GF-D8 (cell line): ENCODE measurements at places on chromosomes 4 and X.

- no peak for DNase-seq
Observed at GRCh38 chr4:2219233-2219760, 22.6 kb downstream of the HAUS3 start.

DNA sequence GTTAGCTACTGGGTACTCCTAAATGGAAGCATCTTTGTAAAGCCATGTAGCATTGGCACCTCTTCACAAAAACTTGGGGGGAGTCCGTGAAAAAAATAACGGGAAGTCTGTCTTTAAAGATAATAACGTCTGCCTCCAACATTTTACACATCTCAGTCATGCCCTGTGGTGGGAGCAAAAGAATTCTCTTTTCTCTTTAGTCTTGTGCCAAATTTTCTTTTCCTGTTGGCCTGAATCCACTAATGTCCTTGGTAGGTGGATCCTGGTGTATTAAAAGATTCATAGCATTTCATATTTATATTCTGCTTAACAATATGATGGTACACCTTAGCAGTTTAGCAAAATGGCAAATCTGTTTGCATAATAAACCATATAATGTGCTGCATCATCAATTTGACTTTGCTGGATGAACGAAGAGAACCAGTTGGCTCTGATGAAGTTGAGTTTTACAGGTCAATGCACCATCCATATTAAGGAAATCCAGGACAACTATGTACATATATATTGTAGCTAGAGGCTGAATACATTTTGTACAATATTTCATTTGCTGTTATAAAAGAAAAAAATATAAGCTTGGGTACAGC is 746.4 kb upstream of the MAGEB2 start:
- DNase-seq = no peak

- DNase-seq = no peak
Observed at GRCh38 chrX:21150208-21150607, 224.0 kb upstream of the CNKSR2 start.

DNA sequence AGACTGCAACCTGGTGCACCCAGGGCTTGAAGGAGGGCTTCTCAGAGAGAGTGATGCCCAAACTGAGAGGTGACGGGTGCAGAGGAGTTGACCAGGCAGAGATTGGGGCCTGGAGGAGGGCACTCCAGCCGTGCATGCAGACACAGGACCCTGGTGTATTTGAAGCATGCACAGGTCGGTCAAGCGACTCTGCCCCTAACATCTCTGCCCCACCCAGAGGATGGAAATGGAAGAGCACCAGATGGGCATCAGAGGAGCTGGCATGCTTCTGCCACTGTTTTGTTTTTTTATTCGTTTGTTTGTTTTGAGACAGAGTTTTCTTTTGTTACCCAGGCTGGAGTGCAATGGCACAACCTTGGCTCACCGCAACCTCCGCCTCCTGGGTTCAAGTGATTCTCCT is 320.9 kb downstream of the EVC2 start:
- DNase-seq = no peak

- no peak for DNase-seq
Observed at GRCh38 chrX:96170626-96171025, 514.0 kb upstream of the DIAPH2 start.

- DNase-seq = no peak
Observed at GRCh38 chrX:5307416-5307815, 921.3 kb downstream of the NLGN4X start.

GRCh38 chrX:143017272-143017671 is 8.5 kb upstream of the SPANXN4 start:
- no peak for DNase-seq

DNA sequence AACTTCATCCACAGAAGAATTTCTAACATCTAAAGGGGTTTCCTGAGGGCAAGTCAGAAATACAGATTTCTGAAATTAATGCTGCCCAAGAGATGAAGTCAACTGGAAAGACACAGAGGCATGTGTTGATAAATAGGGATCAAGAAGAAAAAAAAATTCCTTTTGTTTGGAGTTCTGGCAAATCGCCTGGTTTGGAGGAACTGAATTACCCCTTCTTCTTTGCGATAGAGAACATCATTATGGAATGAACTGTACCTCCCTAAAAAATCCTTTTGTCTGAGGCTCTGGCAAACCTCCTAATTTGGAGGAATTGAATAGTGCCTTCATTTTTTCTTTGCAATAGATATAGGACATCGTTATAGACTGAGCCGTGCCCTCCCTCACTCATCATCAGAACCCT is 200.9 kb downstream of the DHRSX start:
- DNase-seq = no peak

- DNase-seq = no peak
Observed at GRCh38 chrX:152907084-152907651, 9.3 kb downstream of the ZNF185 start.

GRCh38 chrX:115363372-115363771 is 73.9 kb downstream of the LUZP4 start:
- no peak for DNase-seq

- no peak for DNase-seq
Observed at GRCh38 chr4:5118091-5118786, 67.0 kb downstream of the STK32B start.

- DNase-seq = no peak
Observed at GRCh38 chrX:1582686-1583437, 8.5 kb upstream of the AKAP17A start.

DNA sequence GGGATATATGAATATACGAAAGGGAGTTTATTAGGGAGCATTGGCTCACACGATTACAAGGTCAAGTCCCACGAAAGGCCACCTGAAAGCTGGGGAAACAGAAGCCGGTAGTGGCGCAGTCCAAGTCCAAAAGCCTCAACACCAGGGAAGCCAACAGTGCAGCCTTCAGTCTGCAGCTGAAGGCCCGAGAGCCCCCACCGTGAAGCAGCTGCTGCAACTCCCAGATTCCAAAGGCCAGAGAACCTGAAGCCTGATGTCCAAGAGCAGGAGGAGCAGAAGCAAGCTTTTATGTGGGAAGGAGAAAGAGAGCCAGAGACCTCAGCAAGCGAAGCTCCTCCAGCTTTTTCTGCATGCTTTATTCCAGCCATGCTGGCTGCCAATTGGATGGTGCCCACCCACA is 275.8 kb downstream of the PTTG2 start:
- DNase-seq = no peak

DNA sequence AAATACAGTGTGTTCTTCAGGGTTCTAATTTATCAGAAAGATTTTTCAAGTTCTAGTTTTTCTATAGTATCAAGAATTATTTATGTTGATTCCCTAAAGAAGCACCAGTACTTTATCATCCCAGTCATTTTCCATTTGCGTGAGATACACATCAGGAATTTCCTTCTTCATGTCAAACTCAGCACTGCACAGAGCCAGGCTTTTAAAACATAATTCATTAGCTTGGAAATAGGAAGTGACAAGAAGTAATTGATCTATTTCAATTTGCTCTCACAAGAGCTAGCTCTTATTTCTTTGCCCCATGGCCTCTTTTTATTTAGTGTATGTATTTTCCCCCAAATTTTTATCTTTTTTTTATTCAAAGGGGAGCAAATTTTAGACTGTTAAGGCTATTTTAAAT is 13.0 kb upstream of the SLC10A4 start:
- DNase-seq = no peak

- no peak for DNase-seq
Observed at GRCh38 chrX:37716602-37717001, 31.0 kb downstream of the XK start.

GRCh38 chr4:26000274-26000950 is 86.4 kb downstream of the SMIM20 start:
- no peak for DNase-seq

- no peak for DNase-seq
Observed at GRCh38 chrX:16992445-16992844, 46.0 kb downstream of the REPS2 start.

- no peak for DNase-seq
Observed at GRCh38 chr4:73908965-73909364, 39.8 kb downstream of the CXCL1 start.

DNA sequence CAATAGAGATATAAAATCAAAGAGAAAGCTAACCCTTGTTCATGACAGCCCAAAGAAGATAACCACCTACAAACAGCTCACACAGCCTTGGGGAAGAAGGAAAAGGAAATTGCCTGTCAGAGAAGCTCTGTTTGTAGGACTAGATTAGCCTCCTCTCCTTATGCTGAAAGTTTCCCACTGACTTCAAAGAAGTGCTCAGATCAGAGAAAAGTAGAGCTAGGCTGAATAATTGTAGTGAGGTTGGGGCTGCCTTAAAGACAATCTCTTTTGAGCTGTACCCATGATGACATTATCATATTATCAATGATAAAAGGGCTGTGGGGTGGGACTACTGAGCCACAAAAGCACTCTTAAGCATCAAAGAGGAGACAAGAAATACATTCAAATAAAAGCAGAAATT is 223.0 kb upstream of the GALNT7 start:
- DNase-seq = no peak

DNA sequence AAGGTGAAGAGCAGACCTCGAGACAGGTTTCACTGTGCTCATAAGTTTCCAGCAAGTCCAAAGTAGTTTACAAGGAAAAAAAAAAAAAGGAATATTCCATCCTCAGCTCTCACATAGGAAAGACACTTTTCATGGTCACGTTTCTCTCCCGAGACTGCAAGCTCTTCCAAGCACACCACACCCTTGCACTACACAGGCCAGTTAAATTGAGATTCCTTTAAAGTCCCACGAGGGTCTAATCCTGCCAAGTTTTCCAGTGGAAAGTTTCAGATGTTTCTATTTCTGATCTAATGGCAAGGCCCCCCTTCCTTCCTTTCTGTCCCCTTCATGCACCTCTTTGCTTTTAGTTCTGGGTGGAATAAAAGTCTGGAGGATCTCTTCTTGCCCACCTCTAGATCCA is 67.9 kb upstream of the PCDH19 start:
- no peak for DNase-seq

GRCh38 chrX:8907688-8908087 is 106.5 kb upstream of the FAM9A start:
- DNase-seq = no peak

DNA sequence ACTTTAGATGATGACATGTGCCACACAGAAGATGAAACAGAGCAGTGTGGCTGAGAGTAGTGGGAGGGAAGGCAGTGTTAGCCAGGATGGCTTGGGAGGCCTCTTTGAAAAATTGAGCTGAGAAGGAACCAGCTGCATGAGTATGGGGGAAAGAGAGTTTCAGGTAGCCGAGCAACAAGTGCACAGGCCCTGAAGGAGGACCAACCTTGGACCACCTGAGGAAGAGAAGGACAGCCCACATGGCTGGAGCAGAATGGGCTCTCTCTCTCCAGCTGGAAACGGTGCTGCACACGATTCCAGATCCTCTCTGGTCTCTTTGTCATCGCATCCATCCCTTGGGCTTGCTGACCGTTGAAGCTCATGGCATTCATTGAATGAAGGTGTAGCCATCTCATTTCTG is 23.9 kb upstream of the BCOR start:
- no peak for DNase-seq

- no peak for DNase-seq
Observed at GRCh38 chr4:80948995-80949394, 81.5 kb upstream of the BMP3 start.

GRCh38 chr4:6267573-6267972 is 2.1 kb upstream of the WFS1 start:
- peak; percentile 22 for DNase-seq

DNA sequence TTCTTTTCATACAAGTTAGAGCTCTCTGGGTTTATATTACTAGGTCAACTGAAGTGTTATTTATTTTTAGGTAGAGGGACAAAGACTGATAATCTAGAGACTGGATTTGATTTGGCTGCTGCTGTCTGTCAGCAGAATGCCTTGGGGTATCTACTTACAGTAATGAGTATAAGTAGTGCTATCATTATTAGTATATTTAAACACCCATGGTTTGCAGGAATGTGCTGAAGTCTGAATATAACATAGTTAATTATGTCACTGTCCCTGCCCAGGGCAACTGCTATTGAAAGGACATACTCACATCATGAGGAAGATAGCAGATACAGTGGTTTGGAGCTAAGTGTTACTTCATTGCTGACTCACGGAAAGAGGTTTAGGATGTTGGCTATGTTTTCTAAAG is 76.2 kb downstream of the PRRG1 start:
- DNase-seq = no peak

DNA sequence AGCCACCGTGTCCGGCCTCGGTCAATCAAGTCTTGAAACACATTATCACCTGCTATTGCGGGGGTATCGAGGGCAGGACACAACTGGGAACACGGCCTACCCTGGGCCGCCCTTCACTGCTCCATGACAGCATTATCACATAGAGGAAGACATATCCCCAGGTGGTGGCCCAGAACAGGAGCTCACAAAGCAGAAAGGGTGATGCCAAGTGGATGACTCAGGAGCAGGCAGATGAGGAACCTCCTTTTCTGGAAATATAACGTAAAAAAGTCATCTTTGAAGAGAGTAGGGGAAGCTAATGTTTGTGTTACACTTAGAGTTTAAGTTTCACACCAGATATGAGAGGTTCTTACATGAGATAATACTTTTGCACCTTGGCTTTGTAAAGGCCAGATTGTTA is 5.3 kb upstream of the SUPT20HL1 start:
- no peak for DNase-seq

DNA sequence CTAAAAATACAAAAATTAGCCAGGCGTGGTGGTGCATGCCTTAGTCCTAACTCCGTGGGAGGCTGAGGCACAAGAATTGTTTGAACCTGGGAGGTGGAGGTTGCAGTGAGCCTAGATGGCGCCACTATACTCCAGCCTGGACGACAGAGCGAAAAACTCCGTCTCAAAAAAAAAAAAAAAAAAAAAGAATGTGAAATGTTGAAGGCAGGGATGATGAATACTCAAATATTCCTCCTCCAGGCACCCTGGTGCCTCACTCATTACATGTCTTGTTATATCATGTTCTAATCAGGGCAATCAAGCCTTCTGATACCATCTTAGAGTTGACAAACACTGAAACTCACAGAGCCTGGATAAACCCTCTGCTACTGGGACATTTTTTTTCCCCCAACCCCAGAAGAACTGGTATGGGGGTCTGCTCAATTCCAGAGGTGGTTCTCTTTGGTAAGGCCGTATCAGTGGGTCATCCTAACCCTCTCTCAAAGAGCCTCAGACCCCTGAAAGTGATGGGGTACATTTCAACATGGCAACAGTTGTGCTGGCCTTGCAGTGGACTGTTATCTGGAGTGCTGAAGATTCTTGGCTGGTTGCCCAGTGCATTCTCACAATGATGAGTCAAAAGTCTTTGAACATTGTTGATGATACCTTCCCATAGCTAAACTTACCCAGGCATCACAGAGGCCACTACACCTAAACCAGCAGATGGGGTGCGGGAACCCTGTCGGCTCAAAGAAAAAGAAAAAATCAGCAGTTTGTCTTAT is 2.4 kb upstream of the SH3KBP1 start:
- no peak for DNase-seq

DNA sequence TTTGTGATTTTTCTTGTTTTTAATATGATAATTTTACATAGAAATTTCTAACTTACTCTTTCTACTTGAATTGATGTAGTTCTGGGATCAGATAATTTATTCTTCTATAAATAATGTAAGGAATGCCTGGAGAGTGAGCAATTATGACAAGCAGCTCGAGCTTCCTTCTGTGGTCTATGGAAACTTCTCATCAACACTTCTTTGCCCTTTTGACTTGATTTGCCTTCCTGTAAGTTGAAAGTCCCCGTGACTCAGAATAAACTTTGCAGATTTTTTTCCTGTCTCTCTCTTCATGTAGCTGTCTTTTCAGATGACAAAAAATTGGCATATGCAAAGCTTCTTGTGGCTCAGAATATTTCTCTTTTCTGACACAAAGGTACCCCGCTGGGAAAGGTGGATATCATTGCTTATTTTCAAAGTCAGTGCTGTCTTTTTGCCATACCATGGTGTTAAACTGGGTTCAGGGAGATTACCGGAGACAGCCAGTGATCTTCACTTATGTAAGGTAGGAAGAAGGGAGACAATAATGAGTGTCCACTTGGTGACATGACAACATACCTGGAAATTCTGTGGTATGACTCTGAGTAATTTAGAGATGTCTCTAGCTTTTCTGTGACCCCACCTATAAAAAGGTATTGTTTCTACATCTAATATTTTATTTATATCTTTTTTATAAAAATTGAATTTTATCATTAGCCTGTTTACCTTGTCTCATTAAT is 278.6 kb upstream of the GNPDA2 start:
- no peak for DNase-seq
